ENCODE measurements at places on chromosomes 4 and X. TPM values are rescaled to one million over a fixed set of nuclear protein-coding genes. Genes with fewer than 3 reads are reported as not detected.

Gene GPR34
- 9.0 TPM for total RNA-seq

DNA sequence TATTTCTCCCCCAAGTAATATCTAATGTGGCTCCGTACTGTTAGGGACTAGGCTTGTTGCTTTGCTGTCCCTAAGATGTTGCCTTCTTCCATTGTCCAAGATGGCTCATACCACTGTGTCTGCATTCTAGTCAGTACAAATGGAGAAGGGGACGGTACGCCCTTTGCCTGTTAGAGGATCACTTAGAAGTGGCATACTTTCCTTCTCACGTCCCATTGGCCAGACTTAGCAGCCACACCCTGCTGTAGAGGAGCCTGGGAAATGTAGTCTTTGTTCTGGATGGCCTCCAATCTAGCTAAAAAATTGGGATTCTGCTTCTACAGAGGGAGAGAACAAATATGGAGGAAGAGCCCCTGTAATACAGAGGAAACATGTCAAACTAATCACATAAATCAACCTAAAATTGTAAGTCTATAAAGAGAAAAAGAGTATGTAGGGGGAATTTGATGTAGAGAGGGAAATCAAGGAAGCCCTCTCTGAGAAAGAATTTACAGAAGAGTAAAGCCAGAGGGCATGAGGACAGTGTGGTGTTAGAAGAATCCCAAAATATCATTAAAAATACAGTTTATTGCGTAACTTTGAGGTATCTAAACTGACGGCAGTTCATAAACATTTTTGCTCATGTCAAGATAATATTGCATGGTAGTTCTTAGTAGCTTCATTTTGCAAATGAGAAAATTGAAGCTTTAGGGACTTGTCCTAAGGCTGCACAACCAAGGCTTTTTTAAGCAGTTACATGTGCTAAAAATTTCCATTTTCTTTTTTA lies 15.1 kb downstream of the PRIMPOL start:
- DNase-seq: peak; percentile 52

DNA sequence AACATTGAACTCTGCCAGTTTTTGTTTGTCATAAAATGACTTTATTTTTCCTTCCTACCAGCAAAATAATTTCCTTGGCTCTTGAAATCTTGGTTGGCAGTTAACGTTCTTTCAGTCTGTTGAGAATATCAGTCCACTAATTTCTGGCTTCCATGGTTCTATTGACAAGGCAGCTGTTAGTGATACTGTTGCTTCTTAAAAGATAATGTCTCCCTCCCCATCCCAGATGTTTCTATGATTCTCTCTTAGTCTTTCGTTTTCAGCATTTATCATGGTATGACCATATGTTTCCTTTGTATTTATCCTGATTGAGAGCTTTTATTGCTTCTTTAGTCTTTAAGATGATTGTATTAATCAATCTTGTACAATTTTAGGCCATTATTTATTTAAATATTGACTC lies 81.1 kb upstream of the STK26 start:
- no peak for DNase-seq

Gene RNF212
- total RNA-seq: not detected

Gene LIN54
- 17.1 TPM for total RNA-seq

DNA sequence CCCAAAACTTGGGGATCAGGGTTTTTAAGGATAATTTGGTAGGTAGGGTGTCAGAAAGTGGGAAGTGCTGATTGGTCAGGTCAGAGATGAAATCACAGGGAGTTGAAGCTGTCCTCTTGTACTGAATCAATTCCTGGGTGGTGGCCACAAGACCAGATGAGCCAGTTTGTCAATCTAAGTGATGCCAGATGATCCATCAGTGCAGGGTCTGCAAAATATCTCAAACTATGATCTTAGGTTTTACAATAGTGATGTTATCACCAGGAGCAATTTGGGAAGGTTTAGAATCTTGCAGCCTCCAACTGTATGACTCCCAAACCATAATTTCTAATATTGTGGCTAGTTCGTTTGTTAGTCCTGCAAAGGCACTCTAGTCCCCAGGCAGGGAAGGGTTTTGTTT lies 43.3 kb downstream of the CAMK2D start:
- no peak for DNase-seq

DNA sequence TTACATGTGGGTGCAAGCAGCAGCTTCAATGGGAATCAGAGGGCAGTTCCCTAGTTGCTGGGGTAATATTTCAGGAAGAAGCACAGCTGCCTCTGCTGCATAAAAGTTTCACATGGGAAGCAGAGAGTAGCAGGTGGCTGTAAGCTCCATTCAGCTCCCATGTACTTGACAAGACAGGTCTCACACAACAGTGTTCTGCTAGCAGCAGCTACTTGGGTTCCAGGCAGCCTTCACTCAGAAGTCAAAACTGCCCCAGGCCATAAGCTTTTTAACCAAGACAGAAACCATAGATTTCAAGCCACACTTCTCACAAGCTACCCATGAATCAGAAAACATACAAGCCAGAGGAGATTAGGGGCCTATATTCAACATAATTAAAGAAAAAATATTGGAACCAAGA lies 41.4 kb upstream of the SPIN2A start:
- no peak for DNase-seq

DNA sequence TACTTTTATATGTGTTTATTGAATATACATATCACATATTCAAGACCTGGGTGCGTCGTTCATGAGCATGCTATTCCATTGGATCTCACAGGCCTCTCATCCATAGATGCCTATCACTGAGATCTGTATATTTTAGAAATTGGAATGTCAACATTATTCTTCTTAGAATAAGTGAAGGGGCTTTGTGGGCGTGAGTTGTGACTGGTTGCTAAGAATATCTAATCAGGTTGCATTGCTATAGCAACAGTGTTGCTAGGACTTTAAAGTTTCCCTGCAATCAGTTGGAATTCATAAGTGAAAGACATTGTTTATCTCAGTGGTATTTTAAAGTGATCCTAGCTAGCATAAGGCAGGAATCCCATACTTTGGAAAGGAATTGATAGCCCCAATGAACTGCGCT lies 36.7 kb upstream of the ANK2 start:
- DNase-seq: no peak

GRCh38 chr4:184406958-184407391 lies 67.4 kb downstream of the IRF2 start:
- DNase-seq: no peak

Gene PAK3
- 0.79 TPM for total RNA-seq

GRCh38 chr4:102608190-102608589 lies 107.0 kb downstream of the NFKB1 start:
- no peak for DNase-seq

Gene ODAPH
- not detected for total RNA-seq

GRCh38 chr4:138003248-138003647 lies 238.9 kb downstream of the SLC7A11 start:
- DNase-seq: no peak

- DNase-seq: no peak
These were observed 30.1 kb downstream of the NOP14 start for GRCh38 chr4:2932951-2933565.

DNA sequence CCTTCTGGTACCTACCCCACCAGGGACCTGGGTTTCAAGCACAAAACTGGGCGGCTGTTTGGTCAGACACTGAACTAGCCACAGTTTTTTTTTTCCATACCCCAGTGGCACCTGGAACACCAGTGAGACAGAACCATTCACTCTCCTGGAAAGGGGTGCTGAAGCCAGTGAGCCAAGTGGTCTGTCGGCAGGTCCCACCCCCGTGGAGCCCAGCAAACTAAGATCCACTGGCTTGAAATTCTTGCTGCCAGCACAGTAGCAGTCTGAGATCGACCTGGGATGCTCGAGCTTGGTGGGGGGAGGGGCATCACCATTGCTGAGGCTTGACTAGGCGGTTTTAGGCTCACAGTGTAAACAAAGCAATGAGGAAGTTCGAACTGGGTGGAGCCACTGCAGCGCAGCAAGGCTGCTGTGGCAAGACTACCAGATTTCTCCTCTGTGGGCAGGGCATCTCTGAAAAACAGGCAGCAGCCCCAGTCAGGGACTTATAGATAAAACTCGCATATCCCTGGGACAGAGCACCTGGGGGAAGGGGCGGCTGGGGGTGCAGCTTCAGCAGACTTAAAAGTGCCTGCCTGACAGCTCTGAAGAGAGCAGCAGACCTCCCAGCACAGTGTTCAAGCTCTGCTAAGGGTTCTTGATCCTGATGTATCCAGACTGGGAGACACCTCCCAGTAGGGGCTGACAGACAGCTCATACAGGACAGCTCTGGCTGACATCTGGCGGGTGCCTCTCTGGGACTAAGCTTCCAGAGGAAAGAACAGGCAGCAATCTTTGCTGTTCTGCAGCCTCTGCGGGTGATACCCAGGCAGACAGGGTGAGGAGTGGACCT lies 223.0 kb downstream of the COX18 start:
- DNase-seq: no peak

GRCh38 chr4:94934864-94935263 lies 177.1 kb downstream of the BMPR1B start:
- no peak for DNase-seq

DNA sequence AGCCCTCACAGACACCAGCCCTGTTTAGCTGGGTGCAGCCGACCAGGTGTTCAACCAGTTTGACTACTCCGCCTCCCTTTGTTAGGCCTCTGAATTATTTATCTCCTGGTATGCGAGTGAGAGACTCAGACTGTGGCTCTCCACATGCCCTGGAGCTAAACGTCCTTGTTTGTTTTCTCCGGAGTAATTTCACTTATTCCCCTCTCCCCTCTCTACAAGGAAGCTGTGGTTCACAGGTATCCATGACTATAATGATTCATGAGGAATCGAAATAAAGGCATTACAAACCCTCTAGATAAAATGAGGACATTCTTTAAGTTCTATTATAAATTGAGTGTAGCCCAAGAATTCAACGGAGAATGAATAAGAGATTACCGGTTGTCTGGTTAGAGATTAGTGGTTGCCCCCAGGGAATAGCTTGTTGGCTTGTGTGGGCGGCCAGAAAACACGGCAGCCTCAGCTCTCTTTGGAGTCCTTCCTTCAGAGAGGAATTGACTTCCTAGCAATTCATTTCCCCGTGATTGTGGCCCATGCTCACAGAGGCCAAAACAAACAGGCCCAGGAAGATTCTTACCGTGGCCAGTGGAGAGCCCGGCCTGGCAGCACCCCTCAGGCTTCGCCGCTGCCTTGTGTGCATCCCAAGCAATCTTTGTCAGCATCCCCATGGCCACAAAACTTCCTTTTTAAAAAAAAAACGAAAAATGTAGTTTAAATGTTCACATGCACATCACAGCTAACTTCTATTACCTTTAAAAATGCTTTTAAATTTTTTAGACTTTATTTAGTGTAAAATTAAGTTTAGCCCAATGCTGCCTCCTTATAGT lies 60.2 kb upstream of the CBR4 start:
- DNase-seq: no peak

Gene XIAP
- 22.8 TPM for total RNA-seq

- DNase-seq: no peak
These were observed 26.1 kb downstream of the ARHGEF6 start for GRCh38 chrX:136754651-136755050.

- no peak for DNase-seq
These were observed 1.0 kb downstream of the NDST3 start for GRCh38 chr4:118035309-118035708.

DNA sequence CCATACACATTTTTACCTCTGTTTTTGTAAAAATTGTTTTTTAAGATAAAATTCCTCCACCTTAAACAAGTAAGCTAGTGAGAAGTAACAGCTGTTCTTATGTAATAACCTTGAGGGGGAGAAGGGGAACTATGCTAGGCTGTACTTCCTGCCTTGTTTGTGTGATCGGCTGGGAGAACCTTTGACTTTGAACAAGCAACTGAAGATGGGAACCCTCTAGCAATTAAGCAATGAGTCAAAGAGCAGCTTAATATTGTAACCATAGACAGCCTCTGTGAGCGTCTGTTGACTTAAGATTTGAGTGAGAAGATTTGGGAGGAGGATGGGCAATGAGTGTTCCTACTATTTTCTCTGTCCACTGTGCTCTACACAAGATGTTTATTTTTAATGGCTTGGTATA lies 135.1 kb downstream of the SCLT1 start:
- no peak for DNase-seq

Gene DDX53
- not detected for total RNA-seq

GRCh38 chr4:100516225-100516624 lies 1.6 kb downstream of the EMCN start:
- DNase-seq: no peak

Gene ARMCX1
- 9.0 TPM for total RNA-seq

DNA sequence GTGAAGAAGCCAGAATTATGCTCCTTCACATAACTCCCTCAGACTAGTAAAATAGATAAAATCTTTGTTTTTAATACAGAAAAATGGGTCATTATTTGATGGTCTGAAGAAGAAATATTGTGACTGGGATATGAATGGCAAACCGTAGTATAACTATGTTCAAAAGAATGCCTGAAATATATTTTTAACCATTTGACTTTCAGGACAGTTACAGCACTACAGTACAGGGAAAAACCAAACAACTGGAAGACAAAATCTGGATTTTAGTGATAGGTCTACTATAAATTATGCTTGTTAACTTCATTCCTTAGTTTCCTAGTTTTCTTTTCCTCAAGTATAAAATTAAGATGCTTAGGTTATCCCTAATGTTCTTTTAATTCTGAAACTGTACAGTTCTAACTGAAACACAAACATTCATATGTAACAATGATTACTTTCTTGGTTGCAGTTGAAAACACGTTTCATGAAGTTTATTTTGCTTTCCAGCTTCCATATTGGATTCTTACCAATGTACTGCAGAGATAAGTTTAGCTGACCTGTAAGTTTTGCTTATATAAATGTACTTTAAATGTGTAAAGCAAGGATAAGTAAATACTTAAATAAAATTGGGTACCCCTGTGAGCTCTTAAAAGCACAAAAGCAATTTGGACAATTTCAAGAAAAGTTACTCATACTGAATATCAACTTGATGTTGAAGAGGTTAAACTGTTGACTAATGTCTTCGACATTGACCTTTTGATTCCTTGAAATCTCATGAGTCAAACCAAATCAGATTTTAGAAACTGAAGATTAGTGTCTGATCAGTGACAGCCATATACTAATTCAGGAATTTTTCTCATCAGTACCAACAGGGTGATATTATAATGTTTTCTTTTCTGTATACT lies 895 bp downstream of the AFP start:
- DNase-seq: no peak

Gene POU3F4
- total RNA-seq: not detected

DNA sequence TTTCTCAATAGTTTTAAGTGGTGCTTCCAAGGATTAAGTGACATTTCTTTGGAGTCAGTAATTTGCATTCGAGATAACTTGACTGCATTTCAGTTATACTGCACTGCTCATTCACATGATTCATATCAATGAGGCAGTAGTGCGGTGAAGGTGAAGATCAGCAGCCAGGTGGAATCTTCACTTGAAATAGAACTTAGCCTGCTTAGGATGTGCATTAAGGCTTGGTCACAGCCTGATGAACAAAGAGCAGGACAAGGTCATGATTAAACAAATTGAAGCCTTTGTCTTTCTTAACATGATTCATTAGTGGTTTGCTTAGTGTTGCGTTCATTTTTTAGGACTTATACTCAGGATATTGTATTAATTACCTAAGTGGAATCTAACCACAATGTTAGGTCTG lies 212.1 kb upstream of the GALNTL6 start:
- no peak for DNase-seq

Gene MAGEB2
- total RNA-seq: not detected

Data from liver (tissue), 10 donors.